ENCODE measurements at places on chromosomes 16 and 17.
A peak's percentile ranks its signal among the peaks of the same experiment; 100 is the strongest.

GRCh38 chr16:27721531-27722181 lies 171.7 kb downstream of the KATNIP start:
- no peak for DNase-seq

- DNase-seq: no peak
Measured at GRCh38 chr17:29143894-29144293, 36.3 kb downstream of the MYO18A start.

DNA sequence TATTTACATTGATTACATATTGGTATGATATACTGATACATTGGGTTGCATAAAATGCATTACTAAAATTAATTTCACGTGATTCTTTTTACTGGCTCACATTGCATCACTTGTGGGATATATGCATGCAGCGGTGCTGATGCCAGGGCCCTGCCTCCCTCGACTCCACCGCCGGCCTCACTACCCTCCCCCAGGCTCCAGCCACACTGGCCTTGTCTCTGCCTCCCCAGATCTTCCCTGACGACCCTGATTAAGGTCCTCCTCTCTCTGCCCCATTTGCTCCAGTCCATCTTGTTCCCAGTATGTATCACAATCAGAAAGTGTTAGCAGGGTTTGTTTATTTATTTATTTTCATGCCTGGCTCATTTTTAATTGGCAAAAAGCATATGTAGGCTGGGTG lies 306.8 kb downstream of the FOXL1 start:
- no peak for DNase-seq

DNA sequence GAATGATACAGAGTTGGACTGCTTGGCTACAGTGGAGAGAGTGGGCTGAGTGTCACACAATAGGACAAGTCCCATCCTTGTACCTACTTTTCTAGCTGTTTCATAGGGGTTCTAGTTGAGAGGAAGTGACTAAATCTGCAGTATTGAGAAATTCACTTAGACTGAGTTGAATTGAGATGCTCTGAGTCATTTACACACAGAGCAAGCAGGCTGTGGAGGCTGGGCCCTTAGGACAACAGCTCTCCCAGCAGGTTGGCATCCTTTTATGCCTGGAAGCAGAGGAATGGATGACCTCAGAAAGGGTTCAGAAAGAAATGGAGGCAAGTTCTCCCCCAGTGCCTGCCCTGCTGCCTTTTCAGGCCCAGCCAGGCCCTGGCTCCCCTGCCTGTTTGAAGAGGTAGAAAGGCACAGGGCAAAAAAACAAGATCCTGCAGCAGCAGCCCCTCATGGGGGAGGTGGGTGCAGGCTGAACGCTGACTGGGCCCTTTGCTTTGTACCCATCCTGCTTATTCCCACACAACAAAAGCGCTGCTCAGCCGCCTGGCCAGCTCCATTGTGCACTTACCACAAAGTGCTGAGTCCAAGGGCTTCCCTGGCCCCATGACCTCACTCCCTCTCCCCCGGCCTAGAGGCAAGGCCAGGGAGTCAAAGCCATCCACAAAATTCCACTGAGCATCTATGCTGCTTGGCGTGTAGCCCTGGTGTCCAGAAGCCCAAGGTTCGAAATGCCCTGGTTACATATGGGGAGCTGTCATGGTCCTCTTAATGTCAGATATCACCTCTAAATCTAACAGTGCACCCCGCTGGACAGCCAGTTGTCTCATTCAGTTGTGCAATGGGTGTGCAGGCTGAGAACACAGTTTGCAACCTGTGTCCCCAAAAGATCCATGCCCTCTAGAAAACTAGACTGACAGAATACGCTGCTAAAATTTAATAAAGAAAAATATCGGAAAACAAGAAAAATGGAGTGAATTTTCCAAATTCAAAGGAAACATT lies 5.4 kb upstream of the CRYBA1 start:
- no peak for DNase-seq

GRCh38 chr17:34369571-34369970 lies 6.5 kb upstream of the CCL1 start:
- no peak for DNase-seq

- DNase-seq: no peak
Measured at GRCh38 chr17:77425791-77426641, 285.2 kb downstream of the SEC14L1 start.

GRCh38 chr17:29157310-29157709 lies 22.9 kb downstream of the MYO18A start:
- DNase-seq: no peak

DNA sequence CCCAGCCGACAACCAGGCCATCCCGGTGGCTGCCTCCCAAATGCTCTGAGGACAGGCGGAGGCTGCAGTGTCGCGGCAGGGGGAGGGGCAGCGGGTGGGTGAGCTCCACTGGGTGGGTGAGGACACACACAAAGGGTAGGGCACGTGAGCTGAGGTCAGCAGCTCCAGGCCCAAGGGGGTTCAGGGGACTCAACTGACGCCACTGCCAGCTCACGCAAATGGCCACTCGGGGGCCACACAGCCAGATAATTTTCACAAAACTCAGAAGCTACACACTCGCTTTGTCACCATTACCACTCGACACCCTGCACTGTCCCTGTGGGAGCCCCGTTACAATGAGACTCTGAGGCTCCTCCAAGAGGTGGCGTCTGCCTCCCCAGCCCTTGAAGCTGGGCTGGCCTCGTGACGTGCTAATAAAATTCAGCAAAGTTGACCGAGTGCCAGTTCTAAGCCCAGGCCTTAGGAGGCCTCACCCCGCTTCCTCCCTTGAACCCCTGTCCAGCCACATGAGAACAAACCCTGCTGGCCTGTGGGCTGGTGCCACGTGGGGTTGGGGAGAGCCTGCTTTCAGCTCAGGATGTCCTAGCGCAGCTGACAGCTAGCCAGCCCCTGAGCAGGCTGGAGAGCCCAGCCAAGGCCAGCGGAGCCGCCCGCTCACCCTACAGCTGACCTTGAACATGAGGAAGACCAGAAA lies 56.9 kb downstream of the RMI2 start:
- no peak for DNase-seq

- DNase-seq: no peak
Measured at GRCh38 chr17:16439811-16440351, 24.5 kb downstream of the TRPV2 start.

GRCh38 chr16:22366889-22367288 lies 7.5 kb downstream of the CDR2 start:
- DNase-seq: no peak

DNA sequence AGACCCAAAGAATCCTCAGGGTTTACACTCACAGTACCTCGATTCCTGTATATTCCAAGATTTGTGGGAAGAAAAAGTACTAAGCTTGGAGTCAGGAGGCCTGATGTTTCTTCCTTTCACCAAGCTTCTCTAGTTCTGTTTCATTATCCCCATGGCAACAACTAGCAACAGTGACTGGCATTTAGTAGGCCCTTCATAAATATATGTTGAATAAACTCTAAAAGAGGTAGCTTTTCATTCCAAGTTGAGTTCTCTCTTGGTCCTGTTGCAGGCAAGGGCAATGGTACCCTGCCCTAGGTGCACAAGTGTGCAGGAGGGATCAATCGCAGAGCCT lies 527 bp upstream of the UBE2Z start:
- DNase-seq: no peak

DNA sequence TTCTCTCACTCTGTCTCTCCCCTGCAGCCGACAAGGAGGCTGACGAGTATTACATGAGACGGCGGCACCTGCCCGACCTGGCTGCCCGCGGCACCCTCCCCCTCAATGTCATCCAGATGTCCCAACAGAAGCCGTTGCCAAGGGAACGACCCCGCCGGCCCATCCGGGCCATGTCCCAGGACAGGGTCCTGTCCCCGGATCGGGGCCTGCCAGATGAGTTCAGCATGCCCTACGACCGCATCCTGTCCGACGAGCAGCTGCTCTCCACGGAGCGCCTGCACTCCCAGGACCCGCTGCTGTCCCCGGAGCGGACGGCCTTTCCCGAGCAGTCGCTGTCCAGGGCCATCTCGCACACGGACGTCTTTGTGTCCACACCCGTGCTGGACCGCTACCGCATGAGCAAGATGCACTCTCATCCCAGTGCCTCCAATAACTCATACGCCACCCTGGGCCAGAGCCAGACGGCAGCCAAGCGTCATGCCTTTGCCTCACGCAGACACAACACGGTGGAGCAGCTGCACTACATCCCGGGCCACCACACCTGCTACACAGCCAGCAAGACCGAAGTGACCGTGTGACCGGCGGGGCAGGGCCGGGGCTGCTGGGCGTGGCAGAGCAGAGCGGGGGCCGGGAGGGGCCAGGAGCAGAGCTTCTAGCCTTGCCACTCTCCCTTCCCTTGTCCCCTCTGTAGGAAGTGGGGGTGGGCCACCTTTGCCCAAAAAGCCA lies 40.4 kb upstream of the DNAH9 start:
- no peak for DNase-seq

- no peak for DNase-seq
Measured at GRCh38 chr17:32498391-32498790, 11.6 kb downstream of the CDK5R1 start.

GRCh38 chr17:30472238-30472890 lies 4.8 kb upstream of the GOSR1 start:
- DNase-seq: no peak

DNA sequence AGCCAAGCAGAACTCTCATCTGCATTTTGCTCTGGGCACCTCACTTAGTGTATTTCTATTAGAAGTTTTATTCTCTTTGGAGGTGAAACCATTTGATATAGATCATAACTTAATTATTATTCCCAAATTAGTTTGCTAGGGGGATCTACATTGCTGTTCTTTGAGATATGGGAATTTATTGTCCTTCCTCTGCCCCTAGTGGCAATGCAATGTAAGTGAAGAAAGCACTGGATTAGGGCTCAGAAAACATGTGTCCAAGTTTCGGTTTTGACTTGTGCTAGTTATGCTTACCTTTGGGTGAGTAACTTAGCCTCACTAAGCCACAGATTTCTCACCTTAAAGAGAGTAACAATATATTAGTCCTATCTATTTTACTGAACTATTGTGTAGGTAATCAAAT lies 2.9 kb downstream of the KRT39 start:
- no peak for DNase-seq

DNA sequence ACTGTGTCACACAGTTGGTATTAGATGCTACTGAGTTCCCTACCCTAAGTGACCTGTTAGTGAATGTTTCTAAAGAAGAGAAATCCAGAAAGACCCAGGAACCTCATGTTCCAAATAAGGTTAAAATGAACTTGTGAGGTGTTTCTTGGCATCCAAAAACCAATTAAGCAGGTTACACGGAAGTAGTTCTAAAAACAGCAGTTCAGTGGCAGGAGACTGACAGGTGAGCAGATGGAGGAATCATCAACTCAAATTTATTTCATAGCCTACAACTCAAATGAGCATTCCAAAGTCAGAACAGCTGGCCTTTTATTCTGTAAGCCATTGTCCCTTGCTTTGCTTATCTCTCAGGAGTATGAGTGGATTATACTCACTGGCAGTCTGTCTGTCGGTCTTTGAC lies 188.3 kb downstream of the IRX3 start:
- DNase-seq: no peak

DNA sequence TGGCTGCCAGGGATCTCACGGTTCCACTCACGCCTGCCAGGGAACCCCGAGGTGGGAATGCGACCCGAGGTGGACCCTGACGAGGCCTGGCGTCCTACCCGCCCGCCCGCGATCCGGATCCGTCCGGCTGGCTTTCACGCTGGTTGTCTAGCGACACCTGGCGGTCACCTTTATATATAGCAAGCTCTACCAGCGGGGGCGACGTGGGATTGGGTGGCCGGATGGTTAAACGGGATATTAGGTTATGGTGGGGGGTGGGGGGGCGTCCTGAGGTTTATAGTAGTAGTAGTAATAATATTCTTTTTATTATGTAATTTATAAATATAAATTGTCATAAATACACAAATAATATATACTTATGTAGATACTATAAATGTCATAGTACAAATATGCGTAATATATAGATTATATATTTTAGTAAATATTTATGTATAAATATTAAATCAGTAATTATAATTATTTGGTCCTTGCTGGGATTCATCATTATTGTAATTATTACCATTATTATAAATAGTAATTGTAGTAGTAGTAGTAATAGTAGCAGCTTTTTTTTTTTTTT lies 136.9 kb downstream of the KCNJ12 start:
- peak; percentile 49 for DNase-seq

GRCh38 chr17:49995055-49995738 lies at the start of gene DLX3:
DLX3 (minus strand) TSS chr17:49995224; CDS start chr17:49994998, 226 bp downstream.
- no peak for DNase-seq

GRCh38 chr17:11461993-11462548 lies 136.2 kb upstream of the DNAH9 start:
- no peak for DNase-seq
